ENCODE measurements at places on chromosomes 16 and 17. TPM values are rescaled to one million over a fixed set of nuclear protein-coding genes. Genes with fewer than 3 reads are reported as not detected.
A peak's percentile ranks its signal among the peaks of the same experiment; 100 is the strongest.

NAGS gene
- polyA plus RNA-seq: 0.19 TPM

GAS7 gene
- polyA plus RNA-seq: 57.4 TPM

SETD6 gene
- 16.9 TPM for polyA plus RNA-seq

SEPTIN1 gene
- polyA plus RNA-seq: 3.2 TPM

SLFN12L gene
- 0.19 TPM for polyA plus RNA-seq

EFCAB5 gene
- 1.1 TPM for polyA plus RNA-seq

DNA sequence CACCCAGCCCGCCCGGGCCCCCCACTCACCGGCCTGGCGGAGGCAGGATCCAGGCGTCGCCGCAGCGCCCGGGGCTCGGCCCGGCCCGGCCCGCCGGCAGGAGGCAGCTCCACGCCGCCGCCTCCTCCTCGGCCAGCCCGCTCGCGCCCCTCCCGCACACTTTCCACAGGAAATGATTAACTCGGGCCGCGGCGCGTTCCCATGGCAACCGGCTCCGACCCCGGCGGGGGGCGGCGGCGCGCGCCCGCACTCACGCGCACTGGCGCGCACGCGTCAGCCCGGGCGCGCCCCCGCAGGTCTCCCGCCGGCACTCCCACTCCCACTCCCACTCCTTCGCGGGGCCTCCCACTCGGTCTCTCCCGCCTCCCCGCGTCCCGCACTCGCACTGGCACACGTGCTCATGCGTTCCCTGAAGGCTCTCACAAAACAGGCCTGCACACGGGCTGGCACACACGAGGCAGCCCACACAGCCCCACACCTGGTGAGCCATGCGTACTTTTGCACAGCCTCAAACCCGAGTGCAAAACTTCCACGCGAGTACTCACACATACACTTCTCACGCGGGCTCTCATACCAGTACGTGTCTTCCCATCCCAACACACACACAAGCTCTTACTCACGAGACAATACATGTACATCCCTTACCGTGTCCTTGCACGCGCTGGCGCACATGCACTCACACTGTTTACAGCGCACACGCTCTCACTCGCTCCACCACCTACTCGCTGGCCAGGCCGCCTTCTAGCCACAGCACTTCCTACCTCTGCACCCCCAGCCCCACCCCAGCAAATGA is at the start of gene KIFC3:
Gene KIFC3 (minus strand): TSS at position 151 of the 793 bp plus-strand sequence. CDS start 4,248 bp downstream, outside the sequence.
- peak; percentile 84 for DNase-seq

DNA sequence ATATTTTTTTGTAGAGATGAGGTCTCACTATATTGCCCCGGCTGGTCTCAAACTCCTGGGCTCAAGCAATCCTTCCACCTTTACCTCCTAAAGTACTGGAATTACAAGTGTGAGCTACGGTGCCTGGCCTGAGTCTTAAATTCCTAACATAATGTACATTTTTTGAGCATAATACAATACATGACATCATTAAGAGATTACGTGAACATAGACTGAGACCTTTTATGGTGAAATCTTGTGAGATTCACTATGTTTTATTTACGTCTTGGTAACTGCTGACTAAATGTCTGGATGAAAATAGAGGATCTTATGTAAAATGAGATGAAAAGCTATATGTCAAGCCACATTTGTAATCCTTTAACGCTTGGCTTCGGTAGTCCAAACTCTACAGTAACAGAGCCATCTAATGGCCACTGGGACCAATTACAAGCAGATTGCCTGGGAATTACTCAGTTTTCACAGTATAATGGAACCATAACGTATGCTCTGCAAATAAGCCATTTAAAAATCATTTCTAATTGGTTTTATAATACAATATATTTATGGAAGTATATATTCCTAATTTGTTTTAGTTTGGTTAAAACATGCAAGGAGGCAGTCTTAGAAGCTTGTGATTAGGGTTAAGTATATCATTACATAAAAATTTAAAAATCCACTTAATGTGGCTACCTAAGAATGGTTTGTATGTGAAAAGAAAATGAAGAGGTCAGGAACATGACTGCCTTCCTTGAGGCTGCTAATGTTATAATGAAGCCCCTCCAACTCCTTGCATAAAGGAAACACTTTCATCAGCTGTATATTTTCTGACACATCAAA is 8.1 kb upstream of the EFCAB13 start:
- DNase-seq: peak; percentile 77

DNA sequence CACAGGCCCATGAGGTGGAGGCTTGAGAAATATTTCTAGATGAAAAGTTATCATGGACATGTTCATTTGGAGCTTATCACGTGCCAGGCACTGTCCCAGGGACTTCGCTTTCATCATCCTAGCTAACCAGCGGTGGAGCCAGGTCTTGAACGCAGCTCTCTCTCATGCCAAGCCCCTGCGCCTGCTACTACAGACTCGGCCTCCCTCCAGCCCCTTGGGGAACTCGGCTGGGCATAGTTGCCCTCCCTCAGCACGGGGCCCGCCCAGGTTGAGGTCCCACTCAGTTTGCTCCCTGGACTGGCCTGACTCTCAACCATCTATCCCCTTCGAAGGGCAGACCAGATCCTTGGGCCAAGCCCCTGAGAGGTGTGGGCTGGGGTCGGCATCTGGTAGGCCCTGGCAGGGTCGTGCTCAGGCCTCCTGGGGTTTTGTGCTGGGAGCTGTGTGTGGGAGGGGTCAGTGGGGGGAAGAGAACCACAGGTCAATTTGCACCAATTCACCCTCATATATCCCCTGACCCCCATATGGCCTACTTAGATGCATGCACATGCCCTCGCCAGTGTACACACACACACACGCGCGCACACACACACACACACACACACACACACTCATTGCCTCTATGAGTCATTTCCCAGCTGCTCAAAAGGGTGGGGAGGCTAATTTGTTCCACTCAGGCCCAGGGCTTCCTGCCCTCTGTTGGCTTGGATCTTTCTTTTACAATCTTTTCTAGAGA is 12.1 kb upstream of the SCN4A start:
- no peak for DNase-seq

DNA sequence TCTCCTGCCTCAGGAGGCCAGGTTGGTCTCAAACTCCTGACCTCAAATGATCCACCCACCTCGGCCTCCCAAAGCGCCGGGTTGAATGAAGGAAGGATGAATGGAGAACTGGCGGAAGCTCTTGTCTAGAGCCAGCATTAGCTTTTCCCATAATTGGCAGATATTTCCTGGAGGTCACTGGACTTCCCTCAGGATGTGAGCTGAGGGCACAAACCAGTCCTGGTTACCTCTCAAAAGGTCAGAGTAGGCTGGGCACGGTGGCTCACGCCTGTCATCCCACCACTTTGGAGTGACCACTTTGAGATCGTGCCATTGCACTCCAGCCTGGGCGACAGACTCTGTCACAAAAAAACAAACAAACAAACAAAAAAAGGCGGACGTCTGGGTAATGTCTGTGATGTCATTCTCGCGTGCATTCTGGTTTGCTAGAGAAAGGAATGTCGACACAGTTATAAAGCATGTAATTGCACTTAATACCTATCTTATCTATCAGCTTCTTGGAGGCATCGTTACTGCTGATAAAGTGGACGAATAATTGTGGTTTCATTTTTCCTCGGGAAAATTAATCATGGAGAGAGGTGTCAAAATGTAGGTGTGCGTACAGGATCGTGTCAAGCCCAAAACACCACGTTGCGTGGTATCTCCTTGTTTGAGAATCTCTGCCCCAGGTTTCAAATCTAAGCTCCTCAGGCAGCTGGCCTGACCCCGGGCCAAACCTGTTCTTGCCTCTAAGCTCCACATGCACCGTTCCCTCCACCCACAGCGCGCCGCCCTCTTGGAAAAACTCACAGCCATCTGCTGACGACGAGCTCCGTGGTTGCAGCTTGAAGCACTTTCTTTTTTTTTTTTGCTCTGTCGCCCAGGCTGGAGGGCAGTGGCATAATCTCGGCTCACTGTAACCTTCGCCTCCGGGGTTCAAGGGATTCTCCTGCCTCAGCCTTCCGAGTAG is 6.4 kb upstream of the CRK start:
- no peak for DNase-seq

DNA sequence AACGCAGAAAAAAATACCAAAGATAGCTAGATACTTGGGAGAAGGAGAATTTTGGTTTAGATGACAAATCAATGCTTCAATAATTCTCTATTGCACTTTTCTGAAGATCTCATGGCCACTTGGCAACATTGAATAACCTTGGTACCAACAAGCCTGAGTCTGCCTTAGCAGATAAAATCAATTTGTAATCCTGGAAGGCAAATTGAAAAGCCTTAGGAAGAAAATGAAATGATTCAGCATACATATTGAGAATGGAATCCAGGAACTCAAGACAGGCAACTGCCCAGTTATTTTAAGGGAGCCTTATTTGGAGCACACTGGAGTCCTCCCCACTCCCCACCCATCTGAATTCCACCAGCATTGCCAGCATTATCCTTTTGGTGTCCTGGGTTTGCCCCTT is 109.3 kb upstream of the SOX9 start:
- no peak for DNase-seq

DNA sequence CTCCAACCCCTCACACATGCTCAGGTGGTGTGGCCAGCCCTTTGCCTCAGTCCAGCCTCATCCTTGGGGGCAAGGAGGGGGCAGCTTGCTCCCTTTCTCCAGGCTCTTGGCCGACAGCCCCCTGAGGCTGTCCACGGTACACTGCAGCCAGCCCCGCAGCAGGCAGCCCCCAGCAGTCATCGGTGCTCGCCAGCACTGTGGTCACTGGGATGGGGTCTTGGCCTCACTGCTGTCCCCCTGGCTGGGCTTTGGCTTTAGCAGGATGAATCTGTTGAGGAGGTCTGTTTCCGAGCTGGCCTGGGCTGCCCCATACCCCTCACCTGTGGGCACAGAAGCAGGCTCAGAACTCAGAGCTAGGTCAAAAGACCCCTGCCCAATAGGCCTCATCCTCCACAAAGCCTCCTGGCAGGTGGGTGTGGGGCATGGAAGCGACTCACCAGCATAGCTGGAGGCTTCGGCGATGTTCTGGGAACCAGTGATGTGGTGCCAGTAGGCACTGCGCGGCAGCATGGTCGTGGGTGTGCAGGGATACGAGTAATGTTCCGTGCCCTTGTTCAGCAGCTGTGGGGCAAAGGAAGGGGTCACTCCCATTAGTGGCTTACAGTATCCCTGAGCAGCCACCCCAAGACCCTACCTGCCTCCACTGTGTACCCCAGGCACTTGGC is 10.8 kb downstream of the POLR2C start:
- no peak for DNase-seq

GRCh38 chr16:12287796-12288536 is 311.4 kb downstream of the SNX29 start:
- no peak for DNase-seq

DNA sequence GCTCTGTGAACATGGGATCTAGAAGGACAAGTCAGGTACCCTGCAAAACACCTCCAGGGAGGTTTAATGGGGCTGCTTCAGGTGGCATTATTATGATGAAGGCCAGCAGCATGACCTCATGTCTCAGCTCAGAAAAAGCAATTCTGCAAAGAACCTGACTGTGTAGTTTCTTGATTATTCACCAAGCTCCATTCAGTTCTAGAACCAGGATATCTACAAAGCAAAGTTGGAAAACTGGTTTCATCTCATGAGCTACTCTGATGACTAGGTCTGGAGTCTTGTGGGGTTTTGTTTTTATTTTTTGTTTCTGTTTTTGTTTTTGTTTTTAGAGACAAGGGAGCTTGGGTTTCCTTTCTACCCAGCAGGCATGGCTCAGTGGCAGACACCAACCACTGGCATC is 19.0 kb upstream of the LRRC37A3 start:
- DNase-seq: no peak

DNA sequence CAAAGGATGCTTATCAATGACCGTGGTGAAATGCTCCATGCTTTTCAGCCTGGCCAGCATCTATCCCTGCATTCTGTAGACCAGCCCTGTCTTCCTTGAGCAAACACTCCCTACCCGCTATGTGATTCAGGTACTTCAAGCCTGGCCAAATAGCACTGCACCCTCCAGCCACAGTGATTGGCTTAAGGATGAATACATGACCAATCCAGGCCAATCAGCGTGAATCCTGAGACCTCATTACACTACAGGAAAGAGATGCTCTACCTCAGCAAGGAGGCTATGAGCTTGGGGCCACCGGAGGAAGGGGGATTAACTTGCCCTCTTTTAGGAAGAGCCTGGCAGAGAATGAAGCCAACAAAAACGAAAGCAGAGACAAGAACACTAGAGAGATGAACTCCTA is 162.5 kb downstream of the ZNF423 start:
- DNase-seq: no peak

DNA sequence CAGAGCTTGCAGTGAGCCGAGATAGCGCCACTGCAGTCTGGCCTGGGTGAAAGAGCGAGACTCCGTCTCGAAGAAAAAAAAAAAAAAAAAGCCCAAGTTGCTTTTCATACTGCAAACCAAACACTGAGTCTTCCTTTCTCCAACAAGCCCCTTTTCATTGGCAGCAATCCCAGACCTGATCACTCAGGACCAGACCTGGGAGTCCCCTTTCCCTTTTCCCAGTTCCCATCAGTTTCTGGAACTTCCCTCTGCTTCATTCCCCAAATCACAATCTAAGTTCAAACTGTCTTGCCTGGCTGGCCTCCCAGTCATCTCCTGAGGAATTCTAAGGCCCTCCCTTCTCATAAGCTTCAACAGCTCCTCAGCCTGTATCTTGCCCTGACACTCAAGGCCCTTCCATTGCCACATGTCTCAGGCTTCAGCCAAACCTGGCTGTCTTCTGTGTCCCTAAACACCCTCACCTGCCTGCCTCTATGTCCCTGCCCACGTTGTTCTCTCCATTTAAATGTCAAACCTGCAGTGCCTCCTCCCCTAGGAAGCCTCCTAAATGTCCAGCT is 11.8 kb upstream of the PHF12 start:
- DNase-seq: no peak

DNA sequence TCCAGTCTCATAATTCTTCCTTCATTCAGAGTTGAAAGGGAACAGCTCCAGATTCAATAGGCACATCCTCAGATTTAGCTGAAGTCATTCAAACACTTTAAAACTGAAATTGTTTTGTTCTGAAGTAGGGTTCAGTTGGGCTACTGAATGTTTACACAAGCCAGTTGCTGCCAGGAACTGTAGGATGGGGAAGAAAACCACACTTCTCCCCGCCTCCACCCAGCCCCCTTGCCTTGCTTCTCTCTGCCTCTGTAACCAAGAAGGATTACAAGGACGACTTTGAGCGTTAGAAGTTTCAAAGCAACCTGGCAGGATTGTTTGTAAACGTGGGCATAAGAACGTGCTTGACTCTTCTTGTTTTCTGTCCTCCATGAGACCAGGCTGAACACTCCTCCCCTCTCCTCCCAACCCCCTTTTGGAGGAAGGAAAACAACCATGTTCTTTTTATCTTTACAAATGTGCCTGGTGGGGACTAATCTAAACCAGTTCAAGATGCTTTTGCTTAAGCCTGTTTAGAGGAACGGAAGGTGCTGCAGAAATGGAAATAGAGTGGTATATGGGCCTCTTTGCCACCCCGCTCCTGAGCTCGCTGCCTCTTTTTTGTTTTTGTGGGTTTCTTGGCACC is 287.9 kb downstream of the FTO start:
- no peak for DNase-seq

DNA sequence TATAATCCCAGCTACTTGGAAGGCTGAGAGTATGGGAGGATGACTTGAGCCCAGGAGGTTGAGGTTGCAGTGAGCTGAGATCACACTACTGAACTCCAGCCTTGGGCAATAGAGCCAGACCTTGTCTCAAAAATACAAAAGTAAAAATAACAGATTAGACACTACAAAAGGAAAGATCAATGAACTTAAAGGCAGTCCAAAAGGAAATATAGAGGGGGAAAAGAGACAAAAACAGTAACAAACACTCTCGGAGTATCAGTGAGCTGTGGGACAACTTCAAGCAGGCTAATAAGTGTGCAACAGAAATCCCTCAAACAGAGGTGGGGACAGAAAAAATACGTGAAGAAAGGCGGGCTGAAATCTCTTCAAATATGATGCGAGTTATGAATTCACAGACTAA is 58.8 kb downstream of the CPPED1 start:
- DNase-seq: no peak

GRCh38 chr16:84788920-84789391 is 30.8 kb upstream of the CRISPLD2 start:
- DNase-seq: no peak
